ENCODE measurements at places on chromosomes 2 and 18. TPM values are rescaled to one million over a fixed set of nuclear protein-coding genes. Genes with fewer than 3 reads are reported as not detected.
A peak's percentile ranks its signal among the peaks of the same experiment; 100 is the strongest.

The VWA3B gene
- total RNA-seq: not detected

- DNase-seq: no peak
Observed at GRCh38 chr2:82283075-82283474, 1978.5 kb upstream of the LRRTM1 start.

DNA sequence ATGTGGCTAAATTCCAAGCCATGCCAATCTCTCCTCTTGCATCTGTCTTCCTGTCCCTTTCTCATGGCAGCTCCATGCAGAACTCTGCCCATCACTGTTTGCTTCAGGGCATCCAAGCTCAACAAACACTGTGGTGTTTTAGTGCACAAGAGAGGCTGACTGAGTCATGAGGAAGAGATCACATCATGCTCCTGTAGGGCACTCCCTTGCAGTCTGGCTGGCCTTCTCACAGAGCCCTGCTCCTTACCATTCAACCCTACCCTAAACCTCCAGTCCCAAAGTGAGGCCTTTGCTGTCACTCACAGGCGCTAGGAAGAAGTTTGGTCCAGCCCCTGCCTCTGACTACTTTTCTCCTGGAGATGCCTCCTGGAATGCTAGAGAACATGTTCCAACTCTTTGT, 194.0 kb downstream of the LRATD1 start:
- no peak for DNase-seq

The CCDC121 gene
- 0.99 TPM for total RNA-seq

- DNase-seq: no peak
Observed at GRCh38 chr2:85656468-85656867, 11.5 kb downstream of the SFTPB start.

DNA sequence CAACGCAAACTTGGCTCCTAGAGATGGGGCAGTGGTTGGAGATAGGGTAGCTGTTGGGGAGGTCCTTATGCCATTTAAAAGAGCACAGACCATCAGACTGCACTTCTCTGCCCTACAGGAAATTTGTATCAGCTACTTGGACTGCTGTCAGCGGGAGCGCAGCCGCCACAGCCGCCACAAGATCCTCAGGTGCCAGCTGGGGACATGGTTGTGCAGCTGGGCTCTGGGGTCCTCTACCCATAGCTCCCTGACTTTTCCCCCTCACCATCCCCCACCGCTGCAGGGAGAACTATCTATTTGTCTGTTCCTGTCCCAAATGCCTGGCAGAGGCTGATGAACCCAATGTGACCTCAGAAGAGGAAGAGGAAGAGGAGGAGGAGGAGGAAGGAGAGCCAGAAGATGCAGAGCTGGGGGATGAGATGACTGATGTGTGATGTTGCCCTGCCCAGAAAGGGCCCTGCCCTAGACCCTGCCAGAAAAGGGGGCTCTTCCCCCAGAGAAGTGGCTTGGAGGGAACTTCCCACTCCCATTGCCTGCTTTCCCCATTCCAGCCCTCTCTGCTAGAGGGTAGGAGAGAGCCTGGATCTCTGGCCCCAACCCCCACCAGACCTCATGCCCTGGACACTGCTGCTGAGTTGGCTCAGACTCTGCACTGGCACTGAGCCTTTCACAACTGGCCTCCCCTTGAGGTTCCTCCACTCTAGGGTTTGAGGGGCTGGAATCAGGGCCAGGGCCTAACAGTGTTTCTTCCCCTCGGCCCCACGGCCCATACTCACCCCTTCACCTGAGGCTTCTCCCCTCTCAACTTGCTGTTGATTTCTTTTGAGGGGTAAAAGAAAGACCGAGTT, 7.3 kb downstream of the PRADC1 start:
- DNase-seq: no peak

GRCh38 chr2:13128139-13128538, 411.4 kb downstream of the TRIB2 start:
- DNase-seq: no peak

DNA sequence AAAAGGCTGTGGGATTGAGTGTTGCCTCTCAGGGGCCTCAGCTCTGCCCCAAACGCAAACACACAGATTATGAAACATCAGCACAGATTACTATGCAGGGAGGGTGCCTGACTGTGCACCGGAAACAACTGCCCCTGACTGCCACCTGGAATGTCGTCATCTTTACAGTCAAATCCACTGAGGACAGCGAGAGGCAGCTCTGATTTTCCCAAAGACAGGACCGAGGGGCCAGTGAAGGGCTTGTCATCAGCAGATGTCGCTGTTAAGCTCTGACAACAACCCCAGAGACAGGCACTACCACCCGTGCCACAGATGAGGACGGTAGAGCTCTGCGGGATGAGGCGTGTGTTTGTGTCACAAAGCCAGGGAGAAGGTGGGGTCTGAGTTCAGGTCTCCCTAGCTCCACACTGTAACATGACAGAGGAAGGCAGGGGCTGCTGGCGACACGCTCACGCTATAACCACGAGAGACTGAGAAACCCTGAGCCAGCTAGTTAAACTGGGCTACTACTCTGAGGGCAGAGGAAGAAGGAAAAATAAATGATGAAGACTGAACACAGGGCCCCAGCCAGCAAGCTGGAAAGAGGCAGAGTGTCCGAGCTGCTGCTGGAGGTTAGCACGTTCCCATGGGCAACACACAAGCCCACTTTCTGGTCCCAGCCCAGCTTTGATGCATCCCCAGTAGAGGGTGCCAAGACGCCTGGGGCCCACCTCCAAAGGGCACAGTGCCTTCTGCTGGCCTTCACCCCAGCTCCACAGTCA, 47.0 kb downstream of the PARD6G start:
- DNase-seq: peak; percentile 22

The NMUR1 gene
- total RNA-seq: not detected

The NAT8 gene
- not detected for total RNA-seq

The TLX2 gene
- not detected for total RNA-seq

DNA sequence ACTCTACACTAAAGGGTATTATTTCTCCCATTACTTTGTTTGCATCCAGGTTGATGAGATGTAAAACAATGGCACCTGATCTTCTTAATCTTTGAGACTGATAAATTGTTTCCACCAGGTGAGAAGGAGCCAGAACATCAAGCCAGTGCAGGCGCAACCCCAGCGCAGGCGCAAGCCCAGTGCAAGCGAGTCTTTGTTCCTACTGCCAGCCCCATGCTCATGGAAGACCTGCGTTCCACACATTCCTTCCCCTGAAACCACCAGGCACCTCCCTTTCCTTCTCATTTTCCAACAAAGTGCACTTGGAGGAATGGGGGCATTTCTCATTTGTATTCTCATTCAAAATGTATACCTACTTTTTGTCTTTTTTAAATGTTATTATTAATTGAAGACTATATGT, 188.7 kb upstream of the SMAD2 start:
- no peak for DNase-seq

DNA sequence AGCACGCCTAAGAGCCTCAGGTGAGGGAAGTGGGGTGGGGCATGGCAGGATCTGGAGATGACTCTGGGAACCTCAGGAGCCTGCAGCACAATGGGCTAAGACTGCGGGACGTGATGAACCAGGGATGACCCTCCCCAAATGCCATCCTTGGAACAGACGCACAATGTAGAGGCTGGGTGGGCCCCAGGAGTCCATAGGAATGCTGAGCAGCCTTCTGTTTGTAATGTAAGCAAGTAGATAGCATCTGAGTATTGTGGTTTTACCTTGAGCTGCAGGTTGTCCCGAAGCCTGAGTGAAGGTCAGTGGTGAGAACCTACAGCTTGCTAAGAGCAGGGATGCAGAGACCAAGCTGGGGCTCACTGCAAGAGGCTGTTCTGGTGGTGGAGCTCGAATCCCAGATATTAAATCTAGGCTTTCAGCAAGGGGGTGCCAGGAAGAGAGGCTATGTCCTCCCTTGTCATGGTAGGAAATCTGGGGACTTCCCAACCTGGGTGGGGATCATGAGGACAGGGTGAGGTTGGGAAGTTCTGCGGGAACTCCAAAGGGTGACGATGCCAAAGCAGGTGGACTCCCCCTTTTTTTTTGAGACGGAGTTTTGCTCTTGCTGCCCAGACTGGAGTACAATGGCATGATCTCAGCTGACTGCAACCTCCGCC, 5.8 kb downstream of the SCTR start:
- DNase-seq: no peak

- no peak for DNase-seq
Observed at GRCh38 chr18:75139226-75139911, 69.6 kb downstream of the PTGR3 start.

The ANKAR gene
- total RNA-seq: 0.94 TPM

- DNase-seq: no peak
Observed at GRCh38 chr18:59509481-59510442, 150.7 kb upstream of the LMAN1 start.

DNA sequence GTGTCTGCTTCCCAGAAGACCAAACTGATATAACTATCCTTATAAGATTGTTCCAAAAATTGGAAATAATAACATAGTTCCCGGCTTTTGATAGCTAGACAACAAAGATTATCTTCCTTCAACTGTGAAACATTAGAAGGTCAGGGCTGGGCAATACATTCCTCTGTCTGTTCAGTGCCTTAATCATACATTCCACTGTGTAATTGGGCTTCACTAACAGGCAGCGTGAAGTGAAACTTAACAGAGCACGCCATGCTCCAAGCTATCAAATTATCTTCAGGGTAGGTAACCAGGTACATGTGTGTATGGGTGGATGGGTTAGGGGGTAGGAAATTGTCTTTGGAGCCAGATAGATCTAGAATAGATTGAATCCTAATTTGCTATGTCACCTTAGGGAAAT, 23.5 kb upstream of the ARL5A start:
- DNase-seq: no peak

DNA sequence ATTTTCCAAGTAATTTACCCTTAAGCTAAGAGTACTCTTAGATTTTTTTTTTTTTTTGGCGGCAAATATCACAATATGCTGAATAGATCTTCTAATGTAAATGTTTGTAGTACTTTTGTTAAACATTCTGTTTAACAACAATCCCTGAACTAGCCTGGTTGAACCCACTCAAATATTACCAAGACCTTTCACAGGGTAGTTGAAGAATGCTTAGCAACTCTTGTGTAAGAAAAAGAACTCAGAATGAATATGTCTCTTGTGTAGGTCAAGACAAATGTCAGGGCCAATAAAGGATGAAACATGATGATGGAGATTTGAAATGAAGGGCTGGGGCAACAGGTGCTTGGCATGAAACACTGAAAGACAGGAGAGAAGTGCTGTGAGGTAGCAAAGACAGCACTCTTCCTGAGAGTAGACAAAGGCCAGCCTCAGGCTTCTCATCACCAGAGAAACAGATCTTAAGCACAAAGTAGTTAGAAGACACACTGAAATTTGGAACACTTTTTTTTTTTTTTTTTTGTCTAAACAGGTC, 597.3 kb downstream of the ERBB4 start:
- no peak for DNase-seq

DNA sequence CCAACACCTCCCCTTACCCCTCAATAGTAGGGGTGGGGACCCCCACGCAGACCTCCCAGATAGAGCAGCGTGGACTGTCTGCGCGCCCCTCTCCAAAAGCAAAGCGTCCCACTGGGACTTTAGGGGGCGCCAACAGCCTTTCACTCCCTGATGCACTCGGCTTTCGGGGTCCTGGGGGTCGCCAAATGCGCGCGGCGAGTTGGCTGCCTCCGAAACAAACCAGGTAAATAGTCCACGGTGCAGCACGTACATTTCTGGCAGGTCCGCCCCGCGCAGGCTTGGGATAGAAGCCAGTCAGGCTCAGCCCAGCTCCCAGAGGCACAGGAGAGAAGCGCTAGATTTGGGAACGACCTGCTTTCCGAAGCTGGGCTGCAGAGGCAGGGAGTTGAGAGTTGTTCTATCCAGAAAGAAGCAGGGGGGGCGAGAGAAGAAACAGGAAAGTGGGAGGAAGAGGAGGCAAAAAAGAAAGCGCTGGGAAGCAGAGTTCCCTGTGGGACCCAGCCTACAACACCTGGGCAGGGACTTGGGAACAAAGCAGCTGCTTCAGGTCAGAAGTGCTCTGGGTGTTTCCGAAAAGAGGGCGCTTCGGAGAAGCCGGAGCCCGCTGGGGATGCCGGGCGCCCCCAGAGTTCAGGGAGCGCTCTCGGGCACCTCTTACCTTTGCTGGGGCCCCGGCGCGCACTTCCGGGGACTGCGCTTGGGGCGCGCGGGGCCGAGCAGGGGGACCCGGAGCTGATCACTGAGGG, 544 bp downstream of the EVA1A start:
- DNase-seq: no peak

The ARHGAP15 gene
- total RNA-seq: not detected

DNA sequence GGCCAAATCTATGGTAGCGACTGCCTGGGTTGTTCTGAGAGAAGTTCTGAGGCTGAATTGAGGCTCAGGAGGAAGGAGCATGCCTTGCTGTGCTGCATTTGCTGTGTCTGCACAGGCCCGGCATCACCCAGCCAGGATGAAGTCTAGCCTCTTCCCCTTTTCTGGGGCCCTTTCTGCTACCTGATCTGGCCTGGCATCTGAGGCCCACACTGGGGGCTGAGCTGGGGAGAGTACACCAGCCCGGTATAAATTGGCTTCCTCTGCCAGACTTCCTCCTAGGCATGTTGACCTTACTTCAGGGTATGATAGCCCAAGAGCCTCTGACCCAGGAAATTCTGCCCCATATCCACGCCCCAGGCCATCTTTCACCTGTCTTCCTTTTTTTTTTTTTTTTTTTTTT, 30.0 kb downstream of the MRPL35 start:
- DNase-seq: no peak

GRCh38 chr2:177244244-177244771, 20.2 kb downstream of the NFE2L2 start:
- DNase-seq: no peak
